Activated CD4-positive, alpha-beta T cell treated with anti-CD3 and anti-CD28 coated beads, Interleukin-2, amount 50 U/mL, for 1 hour (primary cell): ENCODE measurements at places on chromosomes 11 and 22.

- DNase-seq = no peak
Observed at GRCh38 chr11:61864814-61865775, 26.2 kb downstream of the FADS3 start.

GRCh38 chr11:113760241-113760640 lies 13.3 kb downstream of the ZW10 start:
- no peak for DNase-seq

GRCh38 chr11:7582338-7582985 lies 68.7 kb downstream of the PPFIBP2 start:
- no peak for DNase-seq

DNA sequence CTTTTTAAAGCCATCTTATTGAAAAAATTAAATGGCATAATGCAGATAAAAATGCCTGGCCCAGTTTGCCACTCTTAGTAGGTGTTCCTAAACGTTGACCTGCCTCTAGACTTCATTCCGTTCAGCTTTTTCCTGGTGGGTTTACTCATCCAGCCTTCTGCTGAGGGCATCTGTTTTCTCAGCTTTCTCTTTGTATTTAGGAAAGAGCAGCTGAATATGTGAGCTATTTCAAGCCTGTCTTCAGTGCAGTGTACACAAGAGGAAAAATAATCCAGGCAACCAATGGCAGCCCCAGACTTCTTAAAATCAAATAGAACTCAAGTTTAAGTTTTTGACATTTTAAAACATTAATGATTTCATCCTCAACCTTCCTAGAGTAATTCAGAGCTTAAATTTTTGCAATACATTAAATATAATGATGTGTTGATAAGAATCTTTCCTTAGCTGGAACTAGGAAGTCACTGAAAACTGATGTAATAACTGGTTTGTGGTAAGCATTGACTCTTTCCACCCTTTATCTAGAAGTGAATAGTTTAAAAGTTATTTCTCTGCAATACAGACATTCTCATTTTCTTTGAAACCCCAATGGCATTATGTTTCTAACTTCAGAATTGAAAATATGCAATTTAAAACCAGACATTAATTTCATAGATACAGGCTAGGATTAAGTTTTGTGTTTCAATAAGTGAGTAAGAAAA lies 165.4 kb downstream of the AASDHPPT start:
- no peak for DNase-seq

- DNase-seq = no peak
Observed at GRCh38 chr11:134347441-134347840, 15.7 kb downstream of the GLB1L2 start.

DNA sequence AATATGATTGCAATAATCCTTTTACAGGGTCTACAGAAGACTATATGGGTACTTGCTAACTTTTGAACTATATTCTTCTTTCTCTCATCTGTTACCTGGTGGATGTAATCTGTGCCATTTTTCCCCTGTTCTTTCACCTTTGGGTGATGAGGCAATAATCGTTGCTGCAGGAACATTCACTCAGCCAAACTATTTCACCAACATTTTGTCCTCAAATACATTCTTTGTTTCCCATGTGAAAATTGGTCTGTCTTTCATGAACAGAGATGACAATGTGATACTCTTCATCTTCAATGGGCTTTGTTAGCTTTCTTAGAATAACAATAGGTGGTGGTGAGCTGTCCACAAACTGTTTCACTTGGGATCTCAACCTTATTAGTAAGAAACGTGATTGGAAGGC lies 52.1 kb upstream of the CAPRIN1 start:
- no peak for DNase-seq
